ENCODE measurements at places on chromosomes 6 and 20. TPM values are rescaled to one million over a fixed set of nuclear protein-coding genes. Genes with fewer than 3 reads are reported as not detected.

The ZNF311 gene
- 0.97 TPM for total RNA-seq

The PRICKLE4 gene
- total RNA-seq: not detected

The SH3BGRL2 gene
- total RNA-seq: 2.0 TPM

The STMND1 gene
- total RNA-seq: not detected

The HRH3 gene
- not detected for total RNA-seq

The BPI gene
- not detected for total RNA-seq

The SLC17A3 gene
- total RNA-seq: not detected

The GLP1R gene
- total RNA-seq: not detected

The GABBR1 gene
- total RNA-seq: 17.1 TPM

The DEFB114 gene
- total RNA-seq: not detected

Data from cardiac atrium fibroblast (primary cell).